ENCODE measurements at places on chromosomes 3 and 15.
A peak's percentile ranks its signal among the peaks of the same experiment; 100 is the strongest.

DNA sequence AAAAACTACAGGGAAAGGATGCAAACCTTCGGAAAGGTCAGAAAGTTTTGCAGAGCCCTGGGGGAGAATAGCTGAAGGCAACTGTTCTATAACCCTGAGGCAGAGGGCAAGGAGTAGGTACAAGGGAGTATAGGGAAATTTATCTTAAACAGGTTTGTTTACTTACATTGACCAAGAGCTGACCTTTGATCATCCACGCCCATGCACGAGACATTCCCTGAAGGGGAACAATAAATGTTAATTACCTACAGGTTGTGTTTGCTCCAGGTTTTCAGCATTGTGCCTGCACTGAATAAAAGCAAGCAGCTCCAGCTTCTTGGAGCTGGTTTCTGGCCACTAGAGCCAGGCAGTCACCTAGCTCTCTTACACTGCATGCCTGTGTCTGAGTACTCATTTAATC is 524.5 kb upstream of the TGFBR2 start:
- no peak for DNase-seq

- no peak for DNase-seq
These were observed 242.8 kb downstream of the CHST2 start for GRCh38 chr3:143362115-143362991.

DNA sequence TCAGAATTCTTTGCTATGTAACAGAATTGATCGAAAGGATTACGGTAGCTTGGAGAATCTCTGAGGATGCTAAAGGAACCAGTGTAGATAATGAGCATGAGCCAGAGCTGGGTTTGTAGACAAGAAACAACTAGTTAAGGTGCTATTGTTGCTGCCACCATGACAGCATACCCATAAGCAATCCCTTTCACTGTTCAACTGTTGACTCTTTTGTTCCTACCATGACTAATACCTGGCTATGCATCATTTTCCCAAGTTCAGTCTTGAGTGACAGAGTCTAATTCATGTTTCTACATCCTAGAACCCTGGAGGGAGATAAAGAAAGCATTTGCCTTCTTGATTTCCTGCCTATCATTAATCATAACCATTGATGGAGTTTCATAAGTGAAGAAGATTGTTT is 600.3 kb downstream of the OTOL1 start:
- peak; percentile 3 for DNase-seq

DNA sequence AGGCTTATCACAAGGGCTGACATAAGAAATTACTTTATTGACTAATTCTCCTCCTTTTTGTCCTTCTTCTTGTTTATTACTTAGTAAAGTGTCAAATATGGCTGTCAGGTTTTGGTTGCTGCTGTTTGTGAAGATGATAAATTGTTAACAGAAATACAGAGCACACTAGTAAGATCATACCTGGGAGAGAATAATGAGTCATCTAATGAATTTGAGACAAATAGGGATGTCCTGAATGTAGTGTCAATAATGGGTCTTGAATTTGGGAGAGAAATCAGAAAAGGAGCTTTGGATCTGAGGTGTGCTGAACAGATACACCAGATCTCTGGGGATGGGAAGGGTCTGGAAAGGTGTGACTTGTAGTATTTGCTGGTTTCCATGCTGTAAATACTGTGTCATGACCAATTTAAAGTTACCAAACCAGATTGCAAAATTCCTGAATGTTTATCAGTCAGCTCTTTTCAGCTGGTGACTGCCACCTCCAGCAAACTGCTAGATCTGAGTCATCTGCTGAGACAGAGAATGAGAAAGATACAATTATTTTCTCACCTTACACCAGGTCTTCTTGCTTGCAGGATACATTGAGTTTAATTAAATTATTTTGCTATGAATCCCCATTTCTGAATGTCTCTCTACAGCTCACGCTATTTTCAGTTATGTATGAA is 76.7 kb upstream of the SATB1 start:
- no peak for DNase-seq

DNA sequence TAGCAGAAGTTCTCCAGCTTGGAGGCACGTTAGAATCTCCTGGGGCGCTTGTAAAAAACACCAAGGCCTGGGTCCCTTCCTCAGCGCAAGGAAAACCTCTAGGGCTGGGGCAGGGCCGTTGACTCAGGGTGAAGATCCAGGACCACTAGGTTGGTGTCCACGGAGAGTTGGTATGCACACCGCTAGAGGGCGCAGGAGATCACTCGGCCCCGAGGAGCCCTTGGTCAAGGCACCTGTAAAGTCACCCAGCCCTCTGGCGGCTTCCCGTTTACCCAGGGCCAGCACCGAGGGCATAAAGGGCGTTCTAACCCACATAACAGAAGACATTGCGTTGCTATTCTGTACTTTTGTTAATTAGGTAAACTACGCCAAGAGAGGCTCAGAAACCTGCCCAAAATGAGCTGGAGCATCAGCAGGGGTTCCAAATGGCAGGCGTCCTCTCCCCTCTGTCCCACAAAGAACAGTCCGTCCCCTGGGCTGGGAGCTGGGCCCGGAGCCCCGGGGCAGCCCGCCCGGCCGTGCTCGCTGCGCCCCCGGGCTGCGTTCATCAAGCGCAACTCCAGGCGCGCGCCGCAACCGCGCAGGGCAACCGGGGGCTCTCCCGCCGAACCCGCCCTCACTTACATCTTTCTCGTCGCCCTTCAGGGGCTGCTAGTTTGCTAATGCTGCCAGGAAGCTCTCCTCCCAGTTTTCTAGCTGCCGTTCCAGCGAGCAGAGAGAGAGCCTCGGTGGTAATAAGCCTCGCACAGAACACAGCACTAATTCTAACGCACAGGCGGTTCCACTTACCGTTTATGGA is 332.1 kb downstream of the ARRDC4 start:
- DNase-seq = peak; percentile 8

GRCh38 chr3:149340310-149340933 is 7.0 kb upstream of the TM4SF18 start:
- DNase-seq = peak; percentile 33

- DNase-seq = peak; percentile 56
These were observed 167.1 kb upstream of the WNT5A start for GRCh38 chr3:55654123-55654760.

DNA sequence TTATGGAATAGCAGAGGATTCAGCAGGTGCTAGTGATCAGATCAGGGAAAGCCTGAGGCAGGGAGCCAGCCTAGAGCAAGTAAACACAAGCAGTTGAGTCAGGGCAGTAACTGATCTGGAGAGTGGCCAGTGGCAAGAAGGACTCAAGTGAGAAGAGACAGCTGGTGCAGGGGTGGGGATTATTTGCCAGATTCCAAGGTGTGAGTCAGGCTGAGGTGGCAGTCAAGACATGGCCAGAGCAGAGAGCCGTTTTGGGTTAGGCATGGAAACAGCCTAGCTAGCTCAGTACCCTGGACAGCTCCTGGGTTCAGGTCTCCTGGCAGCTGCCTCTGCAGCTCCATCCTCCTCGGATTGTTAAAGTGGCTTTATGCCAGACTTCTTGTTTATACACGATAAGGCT is 281.9 kb upstream of the ONECUT1 start:
- no peak for DNase-seq

GRCh38 chr3:63128380-63128779 is 149.7 kb upstream of the SYNPR start:
- DNase-seq = no peak

- DNase-seq = peak; percentile 54
These were observed 102.2 kb downstream of the DGKG start for GRCh38 chr3:186259612-186260383.

- DNase-seq = no peak
These were observed 16.0 kb upstream of the PSMD6 start for GRCh38 chr3:64039332-64039731.

DNA sequence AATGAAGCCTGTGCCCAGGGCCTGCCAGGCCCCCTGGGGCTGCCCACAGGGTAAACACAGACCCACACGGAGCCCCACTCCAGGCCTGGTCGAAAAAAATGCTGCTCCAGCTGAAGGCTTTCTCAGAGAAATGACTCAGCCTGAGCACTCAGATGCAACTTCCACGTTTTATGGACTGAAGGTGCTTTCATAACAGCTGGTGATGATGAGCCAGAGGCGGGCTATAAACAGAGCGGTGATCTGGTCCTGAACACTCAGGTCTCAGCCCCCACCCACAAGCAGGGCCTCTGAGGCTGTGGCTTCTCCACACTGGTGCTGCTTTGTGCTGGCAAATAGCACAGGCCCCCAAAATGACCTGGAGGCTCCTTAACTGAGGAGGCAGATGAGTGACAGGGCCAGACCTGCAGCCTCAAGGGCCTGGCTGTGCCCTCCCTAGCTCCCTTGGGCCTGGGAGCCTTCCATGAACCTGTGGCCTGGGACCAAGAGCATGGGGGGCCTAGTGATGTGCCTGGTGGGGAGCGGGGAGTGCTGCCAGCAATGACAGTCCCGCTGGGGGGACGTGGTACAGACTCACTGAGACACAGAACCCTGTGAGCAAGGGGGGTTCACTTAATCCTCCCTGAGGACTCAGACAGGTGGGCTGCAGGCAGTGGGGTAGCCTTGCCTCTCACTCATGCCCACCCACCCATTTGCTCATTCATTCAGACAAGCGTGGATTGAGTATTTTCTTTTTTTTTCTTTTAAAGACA is 23.0 kb upstream of the FURIN start:
- DNase-seq = peak; percentile 83

GRCh38 chr15:66043264-66043663 is 174.0 kb downstream of the RAB11A start:
- DNase-seq = no peak

DNA sequence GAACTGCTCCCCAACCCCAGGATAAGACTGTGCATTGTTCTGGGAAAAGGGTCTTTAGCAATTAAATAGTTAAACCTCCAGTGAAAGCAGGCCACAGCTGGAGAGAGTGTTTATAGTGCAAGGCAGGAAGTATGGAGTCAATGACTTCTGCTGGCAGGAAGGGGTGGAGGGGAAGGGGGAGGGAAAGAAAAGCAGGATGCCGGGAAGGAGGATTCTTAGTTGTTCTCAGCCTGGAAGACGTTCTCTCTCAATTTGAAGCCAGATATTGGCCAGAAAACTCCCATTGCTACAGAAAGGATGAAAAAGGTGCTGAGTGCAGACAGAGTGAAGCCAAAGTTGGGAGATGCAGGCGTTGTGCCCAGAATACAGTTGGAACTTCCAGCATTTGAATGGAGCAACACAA is 35.7 kb upstream of the ACTL6A start:
- DNase-seq = peak; percentile 80

GRCh38 chr3:164375995-164376394 is 702.3 kb downstream of the SI start:
- DNase-seq = no peak

DNA sequence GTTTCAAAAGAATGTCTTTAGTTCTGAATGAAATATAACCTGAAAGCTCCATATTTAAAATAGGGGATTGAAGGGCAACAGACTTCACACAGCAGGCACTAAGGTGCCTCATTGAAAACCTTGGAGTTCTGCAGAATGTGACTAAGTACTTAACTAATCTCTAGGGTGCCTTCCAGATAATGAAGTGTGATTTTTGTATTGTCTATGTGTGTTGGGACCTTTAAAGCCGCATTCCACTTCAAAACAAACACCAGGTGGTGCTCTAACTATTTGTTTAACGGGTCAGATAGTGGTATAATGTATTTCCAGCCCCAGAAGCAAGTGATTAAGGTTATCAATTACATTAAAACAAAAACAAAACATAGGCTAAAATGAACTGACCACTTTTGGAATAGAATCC is 28.0 kb downstream of the TFG start:
- DNase-seq = peak; percentile 41

DNA sequence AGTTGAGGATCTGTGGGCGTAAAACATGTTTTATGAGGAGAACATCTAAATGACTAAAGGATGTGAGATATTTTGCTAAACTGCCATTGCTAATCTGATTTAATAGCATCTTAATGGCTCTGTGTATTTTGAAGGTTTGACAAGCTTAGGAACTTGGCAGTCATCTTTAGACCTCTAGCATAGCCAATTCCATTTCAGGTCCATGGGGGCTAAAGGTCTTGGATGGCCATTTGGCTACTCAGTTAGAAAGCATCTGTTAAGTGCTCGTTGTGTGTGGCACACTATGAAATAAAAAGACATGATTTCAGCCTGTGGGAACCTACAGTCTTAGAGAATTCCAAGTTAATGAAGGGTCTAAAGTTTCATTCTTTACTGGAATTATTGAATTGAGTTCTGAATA is 236.2 kb downstream of the IL5RA start:
- no peak for DNase-seq

- no peak for DNase-seq
These were observed 38.3 kb downstream of the PDE8A start for GRCh38 chr15:85019815-85020590.

GRCh38 chr3:187276397-187277128 is 15.0 kb downstream of the MASP1 start:
- DNase-seq = no peak

GRCh38 chr3:133662278-133662651 is 524 bp upstream of the TOPBP1 start:
- peak; percentile 13 for DNase-seq

GRCh38 chr3:44803298-44803697 is 41.7 kb downstream of the KIF15 start:
- no peak for DNase-seq

DNA sequence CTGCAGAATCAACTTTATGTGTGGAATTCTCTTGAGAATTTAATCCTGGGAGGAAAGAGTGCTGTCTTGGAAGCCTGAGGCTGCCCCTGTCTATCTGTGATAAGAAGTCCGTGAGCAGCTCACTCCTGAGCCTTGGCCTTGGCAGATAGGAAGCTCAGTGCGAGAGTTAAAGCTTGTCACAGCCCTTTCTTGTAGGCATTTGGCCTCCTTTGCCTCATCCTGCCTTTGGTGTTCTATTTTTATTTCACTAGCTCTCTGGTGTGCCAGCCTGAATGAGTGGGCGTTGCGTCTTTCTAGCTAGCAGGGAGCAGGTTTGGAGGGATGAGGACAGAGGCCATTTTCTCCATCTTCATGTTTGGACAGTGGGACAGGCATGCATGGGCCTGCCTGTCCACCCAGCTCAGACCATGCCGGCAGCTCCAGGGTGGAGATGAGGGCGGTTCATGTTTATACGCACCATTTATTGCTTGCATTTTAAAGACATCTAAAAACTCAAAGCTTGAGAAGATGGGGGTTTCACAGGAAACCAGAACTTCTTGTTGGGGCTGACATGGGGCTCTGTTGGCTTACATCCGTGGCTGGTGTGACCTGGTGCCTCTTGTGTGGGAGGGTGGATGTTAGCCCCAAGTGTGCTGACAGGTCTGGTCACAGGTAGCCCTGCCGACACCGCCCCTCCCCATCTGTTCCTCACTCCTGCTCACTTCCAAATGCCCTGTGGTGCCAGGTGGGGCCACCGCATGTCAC is 29.8 kb downstream of the IRAK2 start:
- no peak for DNase-seq

GRCh38 chr15:56759450-56759845 is 26.1 kb upstream of the ZNF280D start:
- peak; percentile 97 for DNase-seq

All from fibroblast of upper back skin (primary cell).